ENCODE measurements at places on chromosomes 7 and 10.

GRCh38 chr7:26614503-26614902 lies 249.9 kb downstream of the SKAP2 start:
- no peak for DNase-seq

DNA sequence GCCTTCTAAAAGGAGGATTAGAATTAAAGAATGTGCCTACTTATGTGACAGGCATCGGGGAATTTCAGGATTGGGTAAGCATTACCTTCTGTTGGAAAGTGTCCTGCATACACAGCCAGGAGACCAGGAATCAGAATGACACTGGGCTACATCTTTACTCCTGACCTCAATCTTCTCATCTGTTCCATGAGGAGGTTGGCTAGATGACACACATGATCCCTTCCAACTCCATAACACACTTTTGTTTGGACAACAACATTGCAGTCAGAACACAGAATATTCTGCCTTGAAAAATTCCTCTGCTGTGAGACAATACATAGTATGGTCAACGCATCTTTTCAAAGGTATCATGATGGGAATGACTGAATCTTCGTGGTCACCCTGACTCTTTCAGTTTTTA lies 1281.2 kb upstream of the SORCS1 start:
- DNase-seq, result no peak

DNA sequence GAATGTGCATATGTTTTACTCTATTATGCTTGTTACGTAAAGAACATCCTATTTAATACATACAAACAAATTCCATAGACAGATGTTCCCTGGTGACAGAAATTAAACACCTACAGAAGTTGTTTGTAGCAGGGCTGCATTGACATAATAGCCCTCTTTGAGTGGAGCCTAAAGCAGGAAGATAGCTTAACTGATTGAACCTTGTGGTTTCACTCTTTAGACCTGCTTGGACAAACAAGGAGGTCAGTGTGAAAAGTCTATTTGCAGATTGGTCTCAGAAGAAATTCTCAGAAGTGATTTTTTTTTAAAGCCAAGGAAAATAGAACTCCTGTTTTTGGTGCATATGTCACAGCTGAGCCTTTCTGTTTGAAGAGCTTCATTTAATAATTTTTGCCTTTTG lies 121.3 kb downstream of the PPP1R9A start:
- DNase-seq, result no peak

- DNase-seq, result peak; percentile 38
Observed at GRCh38 chr10:87660484-87661133, 931 bp downstream of the PAPSS2 start.

GRCh38 chr7:92840316-92840715 lies 3.9 kb upstream of the CDK6 start:
- DNase-seq, result no peak

GRCh38 chr10:62237966-62238365 lies 30.7 kb downstream of the RTKN2 start:
- no peak for DNase-seq

DNA sequence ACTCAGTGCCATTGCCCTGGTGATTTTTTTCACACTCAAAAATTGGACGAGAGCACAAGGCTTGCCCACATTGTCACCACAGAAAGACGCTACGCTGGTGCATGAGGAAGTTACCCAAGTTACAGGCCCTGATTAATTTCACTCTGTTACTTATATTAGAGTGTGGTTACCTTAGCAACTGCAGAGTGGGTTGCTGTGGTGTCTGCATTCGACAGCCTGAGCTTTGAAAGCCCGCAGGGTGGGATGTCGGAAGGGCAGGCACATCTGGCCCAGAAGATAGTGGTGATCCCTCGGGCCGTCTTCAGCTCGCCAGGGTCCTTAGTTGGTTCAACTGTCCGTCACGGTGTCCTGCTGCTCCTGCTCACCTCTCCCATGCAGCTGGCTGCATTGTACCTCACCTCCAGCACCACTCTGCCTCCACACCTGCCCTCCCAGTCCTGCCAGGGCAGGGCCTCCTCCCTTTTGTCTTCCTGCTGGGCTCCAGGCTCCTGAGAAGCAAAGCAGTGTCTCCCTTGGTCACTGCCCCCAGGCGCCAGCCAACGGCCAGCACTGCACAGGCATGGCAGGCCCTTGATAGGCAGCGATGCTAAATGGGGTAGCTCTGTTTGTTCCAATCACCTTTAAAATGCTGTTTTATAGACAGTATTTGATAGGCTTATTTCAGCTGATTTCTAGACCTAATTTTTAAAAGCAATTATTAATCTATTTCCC lies 167.2 kb downstream of the EBF3 start:
- DNase-seq, result no peak

GRCh38 chr7:80151274-80151665 lies 16.6 kb downstream of the GNAI1 start:
- peak; percentile 83 for DNase-seq

- no peak for DNase-seq
Observed at GRCh38 chr10:92239600-92240288, 51.1 kb downstream of the CPEB3 start.

DNA sequence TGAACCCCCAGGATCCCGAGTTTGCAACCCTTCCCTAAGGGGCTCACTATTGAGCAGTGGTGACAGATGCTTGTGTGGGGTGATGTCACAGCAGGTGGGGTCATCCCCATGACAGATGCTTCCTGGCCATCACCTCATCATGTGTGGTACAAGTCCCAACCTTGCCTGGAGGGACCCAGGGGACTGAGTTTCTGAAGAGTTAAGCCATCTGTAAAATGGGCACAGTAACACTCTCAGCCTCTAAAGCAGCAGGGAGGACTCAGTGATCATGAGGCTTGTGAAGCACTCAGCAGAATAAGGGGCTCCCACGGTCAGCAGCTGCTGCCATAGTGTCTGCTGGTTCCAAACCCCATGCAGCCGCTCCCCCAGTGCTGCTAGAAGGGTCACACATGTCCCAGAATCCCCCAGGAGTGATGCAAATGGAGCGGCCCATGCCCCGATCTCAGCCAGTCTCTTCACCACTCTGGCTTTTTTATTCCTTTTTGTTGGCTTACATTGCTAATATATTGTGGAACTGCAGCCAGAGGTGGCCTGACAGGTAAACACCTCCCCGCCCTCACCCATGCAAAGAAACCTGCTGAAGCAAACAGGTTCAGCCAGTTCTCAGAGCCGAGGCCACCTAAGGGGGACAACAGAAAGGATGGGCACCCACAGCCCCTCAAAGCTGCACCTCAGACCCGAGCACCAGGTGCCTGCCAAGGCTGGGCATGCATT lies 102.1 kb upstream of the PDGFA start:
- DNase-seq, result no peak

DNA sequence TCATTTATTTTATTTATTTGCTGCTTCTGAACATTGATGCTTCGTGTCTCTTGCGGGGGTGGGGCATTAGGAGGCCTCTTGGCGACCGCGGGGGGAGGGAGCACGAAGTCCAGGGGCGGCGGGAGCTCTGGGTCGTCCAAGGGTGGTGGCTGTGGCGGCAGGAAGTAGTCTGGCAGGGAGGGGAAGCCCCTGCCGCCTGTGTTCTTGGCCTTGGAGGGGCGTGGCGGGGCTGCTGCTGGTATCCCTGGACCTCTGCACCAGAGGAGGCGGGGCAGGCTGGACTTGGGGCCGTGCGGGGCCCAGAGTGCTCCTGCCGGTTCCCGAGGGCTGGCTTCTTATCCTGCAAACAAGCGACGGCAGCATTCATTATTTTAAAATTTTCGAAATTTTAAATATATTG lies 70.5 kb upstream of the ABI1 start:
- DNase-seq, result no peak

DNA sequence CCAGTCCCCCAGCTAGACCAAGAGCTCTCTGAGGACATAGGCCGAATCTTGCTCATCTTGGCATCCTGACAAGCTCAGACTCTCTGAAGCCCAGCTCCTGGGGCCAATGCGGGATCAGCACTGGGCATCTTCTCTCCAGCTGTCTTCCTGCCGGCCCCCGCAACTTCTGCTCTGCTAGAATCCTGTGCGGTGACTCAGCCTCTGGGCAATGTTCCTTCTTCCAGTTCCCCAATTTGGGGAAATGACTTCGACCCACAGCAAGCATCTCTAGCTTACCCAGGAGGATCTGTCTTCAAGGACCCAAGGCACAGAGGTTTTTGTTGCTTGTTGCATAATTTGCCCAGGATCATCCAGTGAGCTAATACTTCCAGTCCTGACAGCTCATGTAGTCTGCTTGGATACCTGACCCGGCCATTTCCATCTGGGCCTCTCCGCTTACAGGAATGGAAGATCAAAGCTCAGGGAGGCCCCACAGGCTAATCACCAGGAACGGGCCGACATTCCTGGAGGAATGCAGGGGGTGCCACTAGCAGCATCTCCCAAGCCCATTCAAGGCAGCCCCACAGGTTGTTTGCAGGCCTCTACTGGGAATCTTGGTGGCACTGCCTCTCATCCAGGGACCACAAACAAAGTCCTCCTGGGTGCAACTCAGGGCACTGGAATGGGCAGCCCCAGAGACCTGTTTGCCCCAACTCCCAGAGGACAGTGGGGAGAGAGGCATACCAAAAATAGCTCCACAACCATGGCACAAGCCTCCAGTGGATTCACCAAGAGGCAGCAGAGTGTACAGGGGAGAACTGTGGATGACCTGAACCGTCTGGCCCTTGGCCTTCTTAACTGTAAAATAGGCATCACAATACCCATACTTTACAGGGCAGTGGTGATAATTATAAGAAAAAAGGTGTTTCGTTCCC lies 151.9 kb downstream of the NEURL1 start:
- peak; percentile 94 for DNase-seq

DNA sequence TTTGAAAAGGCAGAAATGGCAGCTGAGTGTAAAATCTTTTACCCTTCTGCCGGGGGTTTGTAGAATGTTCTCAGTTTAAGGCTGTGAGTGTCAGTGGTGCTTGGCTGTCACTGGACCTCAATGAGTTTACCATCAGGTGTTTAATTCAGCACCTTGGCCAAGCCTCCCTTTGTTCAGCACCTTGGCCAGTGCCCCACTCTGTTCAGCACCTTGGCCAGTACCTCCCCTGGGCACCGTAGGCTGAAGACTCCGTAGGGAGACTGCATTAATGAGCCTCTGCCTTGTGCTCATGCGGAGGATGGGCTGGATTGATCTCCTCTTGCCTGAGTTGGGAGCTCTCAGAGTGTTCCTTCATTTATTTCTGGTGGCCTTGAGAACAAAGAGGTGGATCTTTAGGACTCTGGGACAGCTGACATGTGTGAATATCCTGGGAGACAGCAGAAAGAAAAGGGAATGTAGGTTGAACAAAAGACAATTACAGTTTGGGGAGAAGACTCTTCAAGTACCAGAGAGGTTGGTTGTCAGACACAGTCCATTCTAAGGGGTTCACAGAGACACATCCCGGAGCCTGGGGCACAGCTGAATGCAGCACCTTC lies 1.6 kb downstream of the FAM24A start:
- DNase-seq, result no peak

- no peak for DNase-seq
Observed at GRCh38 chr10:101529725-101530553, 58.1 kb downstream of the POLL start.

GRCh38 chr10:79224992-79225391 lies 122.3 kb upstream of the PPIF start:
- no peak for DNase-seq

- DNase-seq, result no peak
Observed at GRCh38 chr7:158396982-158397862, 190.4 kb downstream of the PTPRN2 start.

DNA sequence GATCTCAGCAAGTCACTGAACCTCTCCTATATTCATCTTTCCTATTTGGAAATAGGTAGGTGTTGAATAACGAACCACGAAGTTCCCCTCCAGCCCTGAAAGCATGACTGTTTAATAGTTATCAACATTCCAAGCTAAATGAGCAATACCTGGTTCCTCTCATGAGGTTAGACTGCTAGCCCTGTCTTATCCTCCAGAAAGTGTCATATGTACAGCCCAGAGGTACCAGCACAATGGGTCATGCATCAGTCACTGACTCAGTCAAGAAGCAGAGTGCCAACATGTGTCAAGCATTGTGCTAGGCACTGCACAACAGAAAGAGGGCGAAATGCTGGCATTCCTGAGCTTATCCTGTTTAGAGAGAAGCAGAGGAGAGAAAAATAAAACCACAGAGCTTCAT lies 70.0 kb downstream of the AMPH start:
- no peak for DNase-seq

GRCh38 chr7:28858206-28858605 lies 99.9 kb downstream of the TRIL start:
- DNase-seq, result peak; percentile 66

DNA sequence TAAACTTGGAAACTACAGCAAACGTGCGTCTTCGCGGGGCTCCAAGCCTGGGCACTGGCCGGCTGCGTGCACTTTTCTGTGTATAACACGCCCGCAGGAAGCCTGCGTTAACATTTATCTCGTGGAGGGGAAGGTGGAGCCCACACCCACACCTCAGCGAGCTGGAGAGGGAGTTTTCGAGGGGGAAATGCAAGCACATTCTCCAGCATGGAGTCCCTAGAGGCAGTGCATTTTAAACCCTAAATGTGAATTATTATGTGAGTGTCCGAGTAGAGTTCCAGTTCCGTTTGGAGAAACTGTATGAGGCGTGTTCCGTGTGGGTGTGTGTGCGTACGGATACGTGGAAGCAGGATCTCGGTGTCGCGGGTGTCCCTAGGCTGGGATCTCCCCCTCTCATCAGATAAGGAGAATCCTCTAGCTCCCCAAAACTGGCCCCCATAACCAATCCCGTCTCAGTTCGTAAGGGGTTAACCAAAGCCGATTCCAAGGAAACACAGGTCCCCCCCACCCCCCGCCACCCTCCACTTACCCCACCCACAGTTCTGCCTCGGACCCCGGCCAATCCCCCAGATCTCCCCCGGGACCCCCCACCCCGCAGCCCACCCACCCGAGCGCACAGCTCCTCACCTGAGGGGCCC lies 403 bp downstream of the CDK6 start:
- DNase-seq, result no peak

- no peak for DNase-seq
Observed at GRCh38 chr10:70512149-70512639, 33.6 kb downstream of the PALD1 start.

GRCh38 chr7:155282671-155283070 lies 15.0 kb upstream of the INSIG1 start:
- DNase-seq, result no peak

GRCh38 chr10:106500925-106501525 lies 663.5 kb downstream of the SORCS1 start:
- no peak for DNase-seq

DNA sequence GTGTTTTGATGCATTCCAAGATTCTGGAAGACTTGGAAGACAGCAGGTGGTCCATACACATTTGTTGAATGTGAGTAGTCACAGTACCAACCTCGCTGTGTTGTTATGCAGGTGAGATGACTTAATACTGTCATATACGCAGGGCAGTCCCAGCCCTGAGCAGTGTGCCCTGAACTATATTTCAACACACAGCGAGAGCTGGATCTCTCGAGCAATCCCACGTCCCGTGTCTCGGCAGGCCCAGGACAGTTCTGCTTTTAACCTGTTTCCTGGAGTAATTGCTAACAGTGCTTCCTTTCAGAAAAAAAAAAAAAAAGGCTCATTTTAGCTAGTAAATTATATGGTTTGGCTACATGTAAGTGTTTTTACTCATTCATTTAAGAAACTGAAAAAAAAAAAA lies 179.7 kb downstream of the PRKCQ start:
- DNase-seq, result no peak

DNA sequence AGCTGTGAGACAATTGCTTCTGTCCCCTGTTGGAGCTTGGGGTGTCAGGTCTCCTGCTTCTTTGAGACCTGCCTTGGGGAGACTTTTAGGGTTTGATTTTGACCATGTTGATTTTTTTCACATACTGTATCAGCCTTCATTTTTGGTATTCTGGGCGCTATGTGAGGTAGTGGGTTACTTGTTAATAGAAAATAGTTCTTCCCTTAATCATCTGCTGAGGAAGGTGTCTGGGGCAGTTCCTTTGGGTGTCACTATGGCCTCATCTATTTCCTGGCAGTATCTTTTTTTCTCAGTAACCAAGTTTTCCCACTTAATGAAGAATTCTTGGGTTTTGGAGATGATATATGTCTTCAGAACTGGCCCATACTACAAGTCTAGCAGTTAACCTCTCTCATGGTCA lies 4.6 kb upstream of the NOLC1 start:
- DNase-seq, result no peak

All from AG09309 (cell line).